ENCODE measurements at places on chromosomes 3 and 15.

DNA sequence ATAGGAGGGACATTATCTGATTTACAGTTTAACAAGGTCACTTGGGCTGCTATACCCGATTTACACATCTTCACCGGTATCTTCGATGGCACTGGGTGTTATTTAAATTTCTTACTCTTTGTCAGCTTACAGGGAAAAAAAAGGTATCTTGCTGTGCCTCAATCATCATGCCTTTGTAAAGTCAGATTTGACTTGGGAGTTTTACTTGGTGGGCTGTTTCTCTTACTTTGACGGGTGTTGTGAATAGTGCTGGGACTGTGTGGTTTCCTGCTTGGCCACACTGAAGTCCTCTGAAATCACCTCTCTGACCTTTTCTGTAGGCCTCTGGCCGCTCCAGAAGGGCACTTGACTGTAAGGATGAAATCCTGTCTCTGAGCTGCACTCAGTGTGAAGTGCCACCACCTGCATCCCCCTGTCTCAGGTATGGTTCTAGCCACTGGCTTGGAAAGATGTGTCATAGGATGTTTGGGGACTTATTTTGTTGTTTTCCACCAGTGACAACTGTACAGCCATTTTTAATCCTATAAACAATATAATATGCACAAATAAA is 3.1 kb upstream of the SLC24A1 start:
- DNase-seq: no peak

DNA sequence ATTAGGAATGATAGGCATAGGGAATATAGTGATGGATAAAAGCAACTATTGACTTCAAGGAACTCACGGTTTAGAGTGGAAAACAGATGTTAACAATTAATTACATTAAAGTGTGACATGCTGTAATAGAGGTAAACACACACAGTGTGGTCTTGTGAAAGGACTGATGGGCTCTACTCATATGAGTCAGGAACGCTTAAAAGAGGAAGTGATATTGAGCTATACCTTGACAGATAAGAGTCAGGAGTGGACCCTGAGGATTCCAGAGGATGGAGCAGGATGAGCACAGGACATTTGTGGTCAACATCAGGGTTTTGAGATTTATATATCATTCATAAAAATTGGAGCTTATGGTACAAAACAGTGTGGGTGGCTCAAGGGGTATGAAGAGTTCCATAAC is 11.0 kb downstream of the EXOG start:
- no peak for DNase-seq

- DNase-seq: peak; percentile 22
Observed at GRCh38 chr3:119700269-119700919, 2.4 kb upstream of the CFAP91 start.

DNA sequence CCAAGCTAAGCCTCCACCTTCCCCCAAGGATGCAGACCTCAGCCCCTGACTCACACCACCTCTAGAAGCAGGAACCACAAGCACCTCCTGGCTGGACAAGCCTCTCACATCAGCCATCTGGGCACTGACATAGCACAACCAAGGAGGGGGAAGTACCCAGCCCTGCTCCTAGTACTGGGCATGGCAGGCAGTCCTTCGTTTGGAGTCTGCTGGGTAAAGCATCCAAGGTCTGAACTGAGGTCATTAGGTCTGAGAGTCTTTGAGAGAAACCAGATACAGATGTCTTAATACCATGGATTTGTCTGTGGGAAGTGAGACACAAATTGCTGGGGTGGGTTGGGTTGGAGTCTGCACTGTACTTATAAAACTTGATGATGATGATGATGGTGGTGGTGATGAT is 61.8 kb downstream of the CCDC33 start:
- no peak for DNase-seq

GRCh38 chr3:16486951-16487480 is 26.5 kb downstream of the RFTN1 start:
- DNase-seq: no peak

DNA sequence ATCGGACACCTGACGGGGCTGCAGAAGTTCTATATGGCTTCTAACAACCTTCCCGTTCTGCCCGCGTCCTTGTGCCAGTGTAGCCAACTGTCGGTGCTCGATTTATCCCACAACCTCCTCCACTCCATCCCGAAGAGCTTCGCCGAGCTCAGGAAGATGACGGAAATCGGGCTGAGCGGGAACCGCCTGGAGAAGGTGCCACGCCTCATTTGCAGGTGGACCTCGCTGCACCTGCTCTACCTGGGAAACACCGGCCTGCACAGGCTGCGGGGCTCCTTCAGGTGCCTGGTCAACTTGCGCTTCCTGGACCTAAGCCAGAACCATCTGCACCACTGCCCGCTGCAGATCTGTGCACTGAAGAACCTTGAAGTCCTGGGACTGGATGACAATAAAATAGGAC is 9.8 kb upstream of the LRRC34 start:
- no peak for DNase-seq

DNA sequence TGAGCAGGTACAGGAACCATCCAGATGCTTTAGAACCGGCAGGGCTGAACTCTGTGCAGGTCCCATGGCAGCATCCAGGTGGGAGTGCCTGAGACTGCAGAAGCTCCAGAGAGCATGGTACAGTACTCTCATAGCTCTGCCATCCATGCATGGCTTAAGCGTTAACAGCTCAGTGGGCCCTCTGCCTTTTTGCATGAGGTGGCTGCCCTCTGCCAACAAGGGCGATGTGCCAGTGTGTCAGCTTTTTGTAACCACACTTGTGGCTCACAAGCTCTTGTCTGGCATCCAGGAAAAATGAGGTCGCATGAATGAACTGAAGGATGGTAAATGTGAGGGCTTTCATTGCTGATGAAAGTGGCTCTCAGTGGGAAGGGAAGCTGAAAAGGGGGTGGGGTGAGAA is 950.1 kb downstream of the DIPK2A start:
- DNase-seq: no peak

DNA sequence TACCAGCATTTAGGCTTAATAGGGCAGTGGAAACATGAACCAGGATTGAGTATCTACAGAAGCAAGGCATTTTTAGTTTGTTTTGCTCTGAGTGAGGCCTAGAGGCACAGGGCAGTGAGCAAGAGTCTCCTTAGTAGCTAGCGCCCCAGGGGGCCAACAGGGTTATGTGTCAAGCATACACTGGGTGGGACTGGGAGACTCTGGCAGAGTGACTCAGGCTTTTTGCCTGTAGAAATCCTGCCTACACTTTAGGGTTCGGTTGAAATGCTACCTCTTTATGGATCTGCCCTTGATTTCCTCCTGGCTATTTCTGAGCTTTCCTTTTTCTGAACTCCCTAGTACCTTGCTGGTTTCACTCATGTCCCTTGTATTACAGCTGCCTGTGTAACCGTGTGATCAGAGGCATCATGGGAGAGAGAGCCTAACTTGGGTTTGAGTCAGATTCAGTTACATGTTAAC is 72.2 kb downstream of the TOP2B start:
- DNase-seq: no peak

DNA sequence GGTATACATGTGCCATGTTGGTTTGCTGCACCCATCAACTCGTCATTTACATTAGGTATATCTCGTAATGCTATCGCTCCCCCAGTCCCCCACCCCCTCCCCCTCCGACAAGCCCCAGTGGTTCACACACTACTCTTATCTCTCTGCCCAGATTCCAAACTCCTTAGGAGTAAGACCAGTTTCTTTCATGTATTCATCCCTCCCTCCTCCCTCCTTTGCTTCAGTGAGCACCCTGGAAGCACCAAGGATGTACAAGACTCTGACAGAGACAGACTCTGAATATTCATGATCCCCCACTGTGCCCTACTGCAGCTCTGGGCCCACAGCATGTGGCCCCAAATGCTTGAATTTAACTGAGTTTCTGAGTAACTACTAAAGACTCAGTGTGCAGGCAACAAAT is 113.8 kb upstream of the RAD18 start:
- DNase-seq: no peak

GRCh38 chr15:68232449-68232848 is 2.9 kb upstream of the CLN6 start:
- DNase-seq: no peak

DNA sequence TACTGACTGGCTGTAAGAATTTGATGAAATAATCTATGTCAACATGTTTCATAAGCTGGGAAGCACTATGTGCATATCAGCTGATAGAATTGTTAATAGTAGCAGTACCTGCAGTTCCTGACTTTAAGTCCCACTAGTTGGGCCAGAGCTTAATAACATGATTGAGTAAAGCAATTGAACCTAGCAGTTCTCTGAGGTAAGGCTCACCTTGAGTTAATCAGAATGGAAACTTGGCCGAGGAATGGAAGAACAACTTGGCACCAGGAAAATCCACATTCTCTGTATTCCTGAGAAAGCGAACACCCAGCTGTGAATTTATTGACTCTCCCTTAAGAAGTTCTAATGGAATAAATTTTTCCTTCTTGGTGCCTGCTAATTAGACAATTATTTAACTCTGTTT is 262.6 kb downstream of the IGSF11 start:
- DNase-seq: no peak

DNA sequence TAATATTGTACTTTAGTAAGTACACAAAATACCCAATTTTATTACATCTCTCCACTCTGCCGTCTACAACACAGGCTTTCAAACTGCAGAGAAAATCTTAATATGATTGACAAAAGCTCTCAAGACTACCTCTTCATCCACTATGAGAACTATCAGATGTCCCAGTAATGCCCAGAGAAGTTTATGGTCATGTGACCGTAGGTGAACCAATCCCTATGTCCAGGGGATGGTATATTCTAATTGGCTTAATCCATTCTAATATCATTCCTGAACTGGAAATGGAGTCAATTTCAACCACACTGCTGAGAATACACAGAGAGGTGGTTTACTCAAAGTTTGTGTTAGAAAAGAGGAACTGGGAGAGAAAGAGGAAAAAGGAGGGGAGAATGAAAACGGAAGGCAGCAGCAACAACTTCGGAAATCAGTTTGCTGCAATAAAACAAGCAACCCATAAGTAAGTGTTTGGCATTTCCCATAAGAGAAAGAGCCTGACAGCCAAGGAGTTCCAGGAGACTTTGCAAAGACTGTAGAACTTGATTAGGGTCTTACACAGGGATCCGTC is 7.3 kb downstream of the SST start:
- no peak for DNase-seq

DNA sequence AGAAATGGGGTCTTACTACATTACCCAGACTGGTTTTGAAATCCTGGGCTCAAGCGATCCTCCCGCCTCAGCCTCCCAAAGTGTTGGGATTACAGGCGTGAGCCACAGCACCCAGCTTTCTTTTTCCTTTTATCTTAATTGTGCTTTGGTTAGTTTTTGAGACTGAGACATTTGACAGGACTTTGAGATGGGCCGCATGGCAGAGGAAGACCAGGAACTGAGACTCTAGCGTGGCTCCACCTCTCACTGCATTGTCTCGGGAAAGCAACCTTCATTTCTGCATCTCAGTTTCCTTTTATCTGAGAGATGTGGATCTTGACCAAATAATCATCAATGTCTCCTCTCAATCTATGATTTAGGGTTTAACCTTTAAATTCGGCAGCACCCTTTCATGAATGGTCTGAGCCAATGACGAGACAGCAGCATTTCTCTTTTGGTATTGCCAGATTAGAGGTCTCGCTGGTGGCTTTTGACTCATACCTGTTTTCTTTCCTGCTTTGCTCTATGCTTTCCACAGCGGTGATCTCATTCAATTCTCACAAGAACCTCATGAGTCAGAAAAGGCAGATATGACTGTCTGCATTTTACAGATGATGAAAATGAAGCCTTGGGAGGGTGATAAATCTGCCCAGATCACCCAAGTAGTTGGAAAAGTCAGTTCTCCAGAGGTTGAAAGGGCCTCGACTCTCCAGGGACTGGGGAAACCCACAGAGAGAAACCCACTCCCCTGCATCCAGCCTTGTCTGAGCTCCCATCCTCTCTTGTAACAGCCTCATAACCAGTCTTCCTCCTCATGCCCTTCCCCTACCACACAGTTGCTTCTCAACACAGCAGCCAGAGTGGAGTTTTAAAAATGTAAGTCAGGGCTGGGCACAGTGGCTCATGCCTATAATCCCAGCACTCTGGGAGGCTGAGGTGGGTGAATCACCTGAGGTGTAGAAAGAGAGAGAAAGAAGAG is 84.8 kb upstream of the FOXB1 start:
- peak; percentile 67 for DNase-seq

DNA sequence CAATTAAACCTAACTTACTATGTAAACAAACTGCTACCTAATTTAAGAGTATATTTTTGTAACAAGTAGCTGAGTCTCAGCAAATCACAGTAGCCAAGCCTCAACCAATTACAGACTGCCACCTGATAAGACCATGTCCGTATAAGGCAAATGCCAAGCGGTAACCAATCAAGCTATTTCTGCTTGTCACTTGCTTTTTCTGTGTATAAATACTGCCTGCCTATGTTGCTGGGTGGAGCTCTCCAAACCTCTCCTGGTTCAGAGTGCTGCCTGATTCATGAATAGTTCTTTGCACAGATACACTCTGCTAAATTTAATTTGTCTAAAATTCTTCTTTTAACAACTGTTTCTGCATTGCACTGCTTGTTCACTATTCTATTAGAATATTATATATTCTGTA is 42.6 kb downstream of the ZNF148 start:
- DNase-seq: no peak

GRCh38 chr3:137692803-137693431 is 71.2 kb upstream of the SOX14 start:
- no peak for DNase-seq

Measured in activated CD4-positive, alpha-beta T cell treated with anti-CD3 and anti-CD28 coated beads, Interleukin-2, amount 10 ng/mL, durations not matched to agents 7 days and 5 days (primary cell).